ENCODE measurements at places on chromosomes 1 and 21.

- no peak for DNase-seq
Measured at GRCh38 chr1:78658901-78659300, 9.3 kb downstream of the IFI44 start.

DNA sequence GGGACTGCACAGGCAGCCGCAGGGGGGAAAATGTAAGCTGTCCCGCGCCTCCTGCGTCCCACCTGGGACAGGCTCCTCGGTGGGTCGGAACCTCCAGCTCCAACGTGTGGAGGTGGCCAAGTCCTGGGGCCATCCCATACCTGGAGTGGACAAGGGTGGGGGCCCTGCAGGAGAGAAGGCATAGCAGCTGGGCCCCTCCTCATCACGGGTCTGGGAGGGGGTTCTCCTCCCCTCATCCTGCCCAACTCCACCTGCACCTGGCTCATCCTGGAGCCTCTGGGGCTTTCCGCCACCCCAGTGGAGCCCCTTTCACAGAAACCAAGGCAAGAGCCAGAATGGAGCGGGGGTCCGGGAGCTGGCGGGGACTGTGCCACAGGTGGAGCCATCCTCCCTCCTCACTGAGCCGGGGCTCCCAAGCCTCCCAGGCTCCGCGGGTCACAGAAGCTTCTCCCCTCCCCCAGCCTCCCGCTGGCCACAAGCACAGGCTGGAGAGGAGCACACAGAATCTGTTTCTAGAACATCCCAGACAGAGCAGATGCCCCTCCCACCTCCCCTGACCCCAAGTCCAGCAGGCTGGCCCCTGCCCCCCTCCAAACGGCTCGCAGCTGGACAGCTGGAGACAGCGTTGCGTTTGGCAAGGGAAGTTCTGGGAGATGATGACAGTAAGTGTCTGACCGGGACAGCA is 65.8 kb downstream of the MEGF6 start:
- no peak for DNase-seq

DNA sequence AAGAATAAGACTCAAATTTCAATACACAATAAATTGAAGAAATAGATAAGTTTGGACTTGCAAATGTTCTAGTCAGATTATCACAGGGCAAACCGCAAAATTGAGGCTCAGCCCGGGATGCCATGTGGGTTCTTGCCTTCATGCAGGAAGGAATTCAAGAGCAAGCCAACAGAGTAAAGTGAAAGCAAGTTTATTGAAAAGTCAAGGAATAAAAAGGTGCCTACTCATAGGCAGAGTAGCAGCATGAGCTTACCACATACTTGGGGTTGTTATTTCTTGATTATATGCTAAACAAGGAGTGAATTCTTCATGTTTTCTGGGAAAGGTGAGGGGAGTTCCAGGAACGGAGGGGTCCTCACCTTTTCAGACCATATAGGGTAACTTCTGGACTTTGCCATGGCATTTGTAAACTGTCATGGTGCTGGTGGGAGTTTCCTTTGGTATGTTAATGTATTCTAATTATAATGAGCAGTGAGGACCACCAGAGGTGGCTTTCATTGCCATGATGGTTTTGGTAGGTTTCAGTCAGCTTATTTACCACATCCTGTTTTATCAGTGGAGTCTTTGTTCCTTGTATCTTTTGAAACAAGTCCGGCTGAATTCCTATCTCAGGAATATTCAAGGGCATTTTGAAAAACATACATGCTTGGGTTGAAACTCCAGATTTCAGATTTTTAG is 2.0 kb upstream of the OR2AK2 start:
- peak; percentile 8 for DNase-seq

DNA sequence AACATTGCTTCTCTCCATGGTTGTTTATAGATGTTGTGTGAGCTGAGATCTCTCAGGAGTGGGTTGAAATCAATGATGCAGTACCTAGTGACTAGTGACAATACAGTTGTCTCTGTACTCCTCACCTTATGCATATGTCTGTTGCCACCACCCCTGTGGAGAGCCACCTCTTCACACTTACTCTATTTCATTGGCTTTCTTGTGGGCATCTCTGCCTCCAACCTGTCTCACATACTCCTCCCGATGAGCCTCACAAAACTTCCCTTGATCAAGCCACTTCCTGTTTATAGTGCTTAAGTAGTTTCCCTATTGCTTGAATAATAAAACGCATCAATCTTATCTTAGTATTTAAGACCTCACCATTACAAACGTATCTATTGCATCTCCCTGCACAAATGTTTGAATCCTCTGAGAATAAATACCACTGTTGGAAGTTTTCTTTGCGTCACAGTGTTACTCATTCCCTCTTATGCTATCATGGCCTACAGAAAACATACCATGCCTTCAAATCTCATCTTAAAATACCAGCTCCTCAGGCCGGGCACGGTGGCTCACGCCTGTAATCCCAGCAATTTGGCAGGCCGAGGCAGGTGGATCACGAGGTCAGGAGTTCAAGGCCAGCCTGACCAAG is 54.7 kb upstream of the GREM2 start:
- no peak for DNase-seq

- peak; percentile 45 for DNase-seq
Measured at GRCh38 chr1:16235944-16236510, 956 bp downstream of the CPLANE2 start.

- DNase-seq, result no peak
Measured at GRCh38 chr1:1631782-1632420, at the start of gene MMP23B. Gene MMP23B, plus strand, starts transcription at chr1:1632173. Its CDS starts 46 bp downstream, at chr1:1632219.

DNA sequence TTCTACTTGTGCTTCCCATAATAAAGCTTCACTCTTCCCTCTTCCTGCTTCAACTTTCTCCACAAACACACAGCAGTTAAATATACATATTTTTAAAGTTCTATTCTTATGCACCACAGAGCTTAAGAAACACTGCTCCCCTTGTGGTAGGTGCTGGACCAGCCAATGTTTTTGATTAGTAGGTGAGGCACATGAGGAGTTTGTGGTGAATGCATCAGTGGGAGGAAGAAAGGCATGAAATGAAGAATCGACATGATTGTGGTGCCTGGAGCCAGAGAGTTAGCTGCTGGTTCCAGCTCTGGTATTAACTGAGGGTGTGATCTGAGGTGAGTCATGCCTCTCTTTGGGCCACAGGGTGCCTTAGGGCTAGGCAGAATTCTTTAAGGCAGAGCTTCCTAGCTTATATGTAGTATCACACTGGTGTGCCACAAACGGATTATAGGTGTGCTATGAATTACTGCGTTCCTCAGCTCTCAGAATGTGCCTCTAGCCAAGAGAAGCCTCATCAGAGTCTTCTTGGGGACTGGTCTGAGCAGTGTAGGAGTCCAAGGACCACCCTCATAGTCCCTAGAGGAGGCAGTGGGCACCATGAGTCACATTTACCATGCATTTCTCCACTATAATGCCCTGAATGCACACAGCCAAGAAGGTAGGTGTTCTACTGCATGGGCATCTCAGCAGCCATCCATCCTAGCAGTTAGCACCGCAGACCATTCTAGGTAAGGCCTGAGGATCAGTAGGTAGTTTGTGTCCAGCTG is 97.4 kb upstream of the SGIP1 start:
- peak; percentile 71 for DNase-seq

- DNase-seq, result no peak
Measured at GRCh38 chr1:75720820-75721219, 3.7 kb upstream of the ACADM start.

- DNase-seq, result no peak
Measured at GRCh38 chr1:214898161-214898560, 184.4 kb upstream of the KCNK2 start.

- DNase-seq, result no peak
Measured at GRCh38 chr1:17021896-17022295, 10.2 kb upstream of the ATP13A2 start.

- DNase-seq, result no peak
Measured at GRCh38 chr1:100928128-100928527, 32.2 kb downstream of the SLC30A7 start.

- DNase-seq, result no peak
Measured at GRCh38 chr1:11461531-11462137, 17.3 kb upstream of the DISP3 start.

- DNase-seq, result no peak
Measured at GRCh38 chr1:196462086-196462485, 146.2 kb downstream of the KCNT2 start.

Data from activated naive CD8-positive, alpha-beta T cell treated with anti-CD3 and anti-CD28 coated beads for 36 hours (primary cell).